CD4-positive, alpha-beta memory T cell (primary cell): ENCODE measurements at places on chromosomes 11 and 22. TPM values are rescaled to one million over a fixed set of nuclear protein-coding genes. Genes with fewer than 3 reads are reported as not detected.

Gene MS4A4E
- not detected for total RNA-seq

GRCh38 chr22:31867386-31868153 lies 76.8 kb upstream of the YWHAH start:
- H3K27me3 ChIP-seq = no peaks in the 10 kb centered on the region
- no peak overlapping the region for H3K27ac ChIP-seq
- H3K36me3 ChIP-seq = peaks cover 18% of the 10 kb centered on the region
- no peaks in the 10 kb centered on the region for H3K4me1 ChIP-seq

- no peaks in the 10 kb centered on the region for H3K36me3 ChIP-seq
- H3K4me1 ChIP-seq = no peaks in the 10 kb centered on the region
- no peaks in the 10 kb centered on the region for H3K27me3 ChIP-seq
- no peak overlapping the region for H3K4me3 ChIP-seq
- no peak for DNase-seq
- no peak overlapping the region for H3K27ac ChIP-seq
Observed at GRCh38 chr22:19691721-19692341, 22.5 kb upstream of the SEPTIN5 start.

- no peaks in the 10 kb centered on the region for H3K27me3 ChIP-seq
- DNase-seq = no peak
- H3K27ac ChIP-seq = no peak overlapping the region
- no peaks in the 10 kb centered on the region for H3K4me1 ChIP-seq
Observed at GRCh38 chr11:78224906-78225420, 36.2 kb downstream of the USP35 start.

Gene PHLDA2
- 1.1 TPM for total RNA-seq
